ENCODE measurements at places on chromosomes 13 and 19.

DNA sequence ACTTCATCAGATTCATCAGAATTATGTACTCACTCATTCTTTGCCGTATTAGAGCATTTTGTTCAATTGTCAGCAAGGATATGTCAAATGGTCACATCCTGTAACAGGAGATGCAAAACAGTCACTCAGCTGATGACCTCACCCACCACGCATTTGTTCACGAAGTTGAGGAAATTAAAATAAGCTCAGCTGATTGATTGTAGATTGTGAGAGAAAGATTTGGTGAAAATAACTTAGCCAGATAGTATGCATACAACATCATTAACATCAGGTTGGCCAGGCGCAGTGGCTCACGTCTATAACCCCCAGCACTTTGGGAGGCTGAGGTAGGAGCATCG is 22.6 kb upstream of the CDC16 start:
- DNase-seq, result no peak

DNA sequence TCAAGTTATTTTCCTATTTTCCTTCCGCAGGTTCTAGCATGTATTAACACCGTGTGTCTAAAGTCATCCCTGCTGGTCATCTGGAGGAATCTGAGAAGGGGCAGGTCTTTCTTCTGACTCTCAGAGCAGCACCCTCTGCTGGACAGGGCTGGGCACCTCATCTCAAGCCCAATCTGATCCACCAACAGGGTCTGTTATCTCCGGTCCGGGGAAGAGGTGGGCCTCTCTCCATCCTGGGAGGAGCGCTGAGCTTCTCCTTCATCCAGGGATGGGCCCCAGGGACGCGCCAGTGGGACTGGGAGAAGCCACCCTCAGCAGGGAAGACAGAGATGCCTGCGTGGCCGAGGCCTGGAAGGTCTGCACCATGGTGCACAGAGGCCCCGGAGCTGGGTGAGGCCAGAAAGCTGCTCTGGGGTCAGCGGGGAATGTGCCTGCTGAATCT is 26.0 kb upstream of the ZNF331 start:
- DNase-seq, result no peak

GRCh38 chr13:88051746-88052482 is 380.7 kb downstream of the SLITRK5 start:
- DNase-seq, result no peak

DNA sequence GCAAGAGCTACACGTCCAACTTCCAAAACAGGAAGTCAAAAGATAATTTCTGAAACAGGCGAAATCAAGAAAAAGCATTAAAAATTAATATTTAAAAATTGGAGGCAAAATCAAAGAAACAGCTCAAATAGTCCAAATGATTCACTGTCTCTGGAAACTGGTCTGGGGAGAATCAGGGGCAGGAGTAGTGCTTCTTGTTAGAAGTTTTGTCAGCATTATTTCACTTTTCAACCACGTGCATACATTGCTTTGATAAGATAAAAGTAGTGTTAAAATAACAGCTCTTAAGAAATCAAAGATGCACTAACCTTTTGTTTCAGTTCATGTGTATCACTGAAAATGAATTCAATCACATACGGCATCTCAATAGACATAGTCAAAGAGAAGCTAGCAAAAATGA is 53.8 kb downstream of the PARP4 start:
- DNase-seq, result no peak

DNA sequence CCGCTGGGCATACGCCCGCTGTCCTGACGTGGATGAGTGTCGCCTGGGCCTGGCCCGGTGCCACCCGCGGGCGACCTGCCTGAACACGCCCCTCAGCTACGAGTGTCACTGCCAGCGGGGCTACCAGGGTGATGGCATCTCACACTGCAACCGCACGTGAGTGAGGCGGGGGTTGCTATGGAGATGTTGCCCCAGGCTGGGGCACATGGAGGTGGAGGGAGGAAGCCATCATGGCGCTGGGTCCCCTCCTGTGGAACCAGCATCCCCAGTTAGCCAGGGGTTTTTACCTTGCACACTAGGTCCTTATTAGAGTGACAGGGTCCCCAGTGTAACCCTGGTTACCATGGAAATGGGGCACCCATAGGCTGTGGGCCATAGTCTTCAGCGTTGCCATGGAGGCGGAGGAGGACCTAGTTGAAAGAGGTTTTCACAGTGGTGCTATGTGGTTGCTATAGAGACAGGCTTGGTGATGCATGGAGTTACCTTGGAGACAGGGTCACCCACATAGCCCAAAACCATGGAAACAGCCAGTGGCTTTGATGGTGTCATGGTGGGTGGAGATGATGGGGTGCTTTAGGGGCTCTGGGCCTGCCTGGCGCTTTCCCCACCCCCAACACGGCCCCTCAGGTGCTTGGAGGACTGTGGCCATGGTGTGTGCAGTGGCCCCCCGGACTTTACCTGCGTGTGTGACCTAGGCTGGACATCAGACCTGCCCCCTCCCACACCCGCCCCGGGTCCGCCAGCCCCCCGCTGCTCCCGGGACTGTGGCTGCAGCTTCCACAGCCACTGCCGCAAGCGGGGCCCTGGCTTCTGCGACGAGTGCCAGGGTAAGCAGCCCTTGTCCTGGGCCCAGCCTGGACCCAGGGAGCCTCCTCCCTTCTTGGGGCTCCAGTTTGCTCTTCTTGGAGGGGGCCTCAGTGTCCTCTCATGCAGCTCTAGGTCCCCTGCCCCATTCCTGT is 27.1 kb downstream of the MEGF8 start:
- DNase-seq, result no peak

DNA sequence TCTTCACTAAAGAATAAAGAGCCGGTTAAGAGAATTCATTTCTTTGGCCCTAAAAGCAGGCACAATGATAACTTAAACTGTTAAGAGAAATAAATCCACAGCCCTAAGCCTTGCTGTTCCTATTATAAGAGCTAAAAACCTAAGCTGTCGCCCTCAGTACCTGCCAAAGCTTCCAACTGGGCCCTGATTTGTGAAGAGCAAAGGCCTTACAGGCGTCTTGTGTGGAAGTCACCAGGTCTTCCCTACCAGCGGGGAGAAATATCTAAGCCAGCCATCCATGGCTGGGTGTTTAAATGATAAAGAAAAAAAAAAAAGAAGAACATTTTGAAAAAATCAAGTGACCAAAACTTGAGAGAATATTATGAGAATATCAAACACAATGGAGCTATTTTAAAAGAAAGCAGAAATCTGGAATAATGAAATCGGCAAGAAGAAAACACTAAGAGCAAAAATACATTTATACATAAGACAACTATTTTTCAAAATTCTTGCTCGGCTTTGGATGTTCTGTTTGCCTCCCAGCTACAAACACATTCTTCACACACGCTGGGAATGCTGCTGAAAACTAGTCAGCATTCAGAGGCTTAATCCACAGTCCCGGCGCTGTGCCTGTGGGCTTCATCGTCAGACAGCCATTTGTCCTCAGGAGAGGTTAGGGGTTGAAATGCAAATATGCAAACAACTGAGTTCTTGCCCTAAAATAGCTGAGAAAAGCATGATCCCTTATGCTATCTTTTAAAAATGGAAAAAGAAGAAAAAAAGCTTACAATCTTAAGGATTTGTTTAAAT is 89.8 kb upstream of the LSM14A start:
- no peak for DNase-seq

- DNase-seq, result no peak
Observed at GRCh38 chr13:32454886-32455593, 27.1 kb upstream of the N4BP2L1 start.

DNA sequence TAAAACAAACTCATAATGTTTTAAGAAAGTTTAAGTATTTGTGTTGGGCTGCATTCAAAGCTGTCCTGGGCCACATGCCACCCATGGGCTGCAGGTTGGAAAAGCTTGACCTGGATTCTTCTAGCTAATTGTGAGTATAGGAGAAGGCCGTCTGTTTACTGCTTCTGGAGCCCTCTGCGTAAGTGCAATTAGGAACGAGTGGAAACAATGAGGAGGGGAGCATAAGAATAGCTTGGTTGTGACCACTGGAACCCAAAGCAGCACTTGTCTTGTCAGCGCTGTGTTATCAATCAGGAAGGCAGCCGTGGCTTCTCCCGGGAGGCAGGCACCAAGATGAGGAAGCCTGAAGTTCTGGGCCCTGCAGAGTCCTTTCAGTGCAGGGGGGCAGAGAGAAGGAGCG is 110.4 kb upstream of the MBNL2 start:
- DNase-seq, result no peak

- no peak for DNase-seq
Observed at GRCh38 chr13:42247883-42248282, 24.1 kb upstream of the AKAP11 start.

- DNase-seq, result no peak
Observed at GRCh38 chr19:56245121-56245740, 27.3 kb upstream of the EDDM13 start.

GRCh38 chr19:10553943-10554381 is 10.3 kb downstream of the ATG4D start:
- DNase-seq, result no peak

- DNase-seq, result no peak
Observed at GRCh38 chr19:41906916-41907680, 21.2 kb downstream of the ERFL start.

- no peak for DNase-seq
Observed at GRCh38 chr13:104085611-104086010, 1019.4 kb upstream of the SLC10A2 start.

GRCh38 chr13:112903606-112904195 is 65.3 kb upstream of the MCF2L start:
- DNase-seq, result no peak

DNA sequence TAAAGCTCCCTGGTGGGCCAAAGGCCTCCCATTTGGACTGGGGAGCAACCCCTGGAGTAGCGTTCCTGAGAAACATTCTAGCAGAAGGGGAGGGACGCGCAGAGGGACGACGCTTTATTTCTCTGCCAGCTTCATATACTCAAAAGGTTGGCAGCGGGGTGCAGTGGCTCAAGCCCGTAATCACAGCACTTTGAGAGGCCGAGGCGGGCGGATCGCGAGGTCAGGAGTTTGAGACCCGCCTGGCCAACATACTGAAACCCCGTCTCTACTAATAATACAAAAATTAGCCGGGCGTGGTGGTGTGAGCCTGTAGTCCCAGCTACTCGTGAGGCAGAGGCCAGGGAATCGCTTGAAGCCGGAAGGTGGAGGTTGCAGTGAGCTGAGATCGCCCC is 16.8 kb downstream of the RB1 start:
- no peak for DNase-seq

- no peak for DNase-seq
Observed at GRCh38 chr13:28542804-28543203, 47.9 kb upstream of the FLT1 start.

DNA sequence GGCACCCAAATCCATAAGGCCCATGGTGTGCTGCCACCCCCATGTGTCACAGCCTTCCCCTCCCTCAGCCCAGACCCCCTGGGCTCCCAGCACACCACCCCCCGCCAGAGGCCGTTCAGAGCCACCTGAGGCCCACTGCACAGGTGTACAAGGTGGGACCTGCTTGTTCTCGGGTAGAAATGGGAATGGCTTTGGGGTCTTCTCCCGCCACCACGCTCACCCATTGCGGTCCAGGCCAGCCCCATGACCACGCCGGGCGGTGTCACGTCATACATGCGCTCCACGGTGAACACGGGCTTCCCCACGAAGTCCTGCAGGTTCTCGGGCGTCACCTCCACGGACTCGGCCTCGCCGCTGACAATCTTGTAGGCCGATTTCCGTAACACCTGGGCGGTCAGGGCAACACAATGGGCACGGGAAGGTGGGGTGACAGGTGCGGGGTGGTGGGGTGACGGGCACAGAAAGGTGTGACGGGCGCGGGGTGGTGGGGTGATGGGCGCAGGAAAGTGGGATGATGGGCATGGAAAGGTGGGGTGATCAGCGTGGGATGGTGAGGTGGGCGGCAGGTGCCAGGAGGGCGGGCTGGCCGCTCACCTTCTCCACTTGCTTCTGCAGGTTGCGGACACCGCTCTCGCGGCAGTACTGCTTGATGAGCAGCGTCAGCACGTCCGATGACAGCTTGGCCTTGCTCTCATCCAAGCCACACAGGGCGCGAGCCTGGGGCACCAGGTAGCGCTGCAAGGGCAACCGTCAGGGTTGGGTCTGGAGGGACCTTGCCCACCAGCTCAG is 4.3 kb downstream of the RPL36 start:
- DNase-seq, result no peak

DNA sequence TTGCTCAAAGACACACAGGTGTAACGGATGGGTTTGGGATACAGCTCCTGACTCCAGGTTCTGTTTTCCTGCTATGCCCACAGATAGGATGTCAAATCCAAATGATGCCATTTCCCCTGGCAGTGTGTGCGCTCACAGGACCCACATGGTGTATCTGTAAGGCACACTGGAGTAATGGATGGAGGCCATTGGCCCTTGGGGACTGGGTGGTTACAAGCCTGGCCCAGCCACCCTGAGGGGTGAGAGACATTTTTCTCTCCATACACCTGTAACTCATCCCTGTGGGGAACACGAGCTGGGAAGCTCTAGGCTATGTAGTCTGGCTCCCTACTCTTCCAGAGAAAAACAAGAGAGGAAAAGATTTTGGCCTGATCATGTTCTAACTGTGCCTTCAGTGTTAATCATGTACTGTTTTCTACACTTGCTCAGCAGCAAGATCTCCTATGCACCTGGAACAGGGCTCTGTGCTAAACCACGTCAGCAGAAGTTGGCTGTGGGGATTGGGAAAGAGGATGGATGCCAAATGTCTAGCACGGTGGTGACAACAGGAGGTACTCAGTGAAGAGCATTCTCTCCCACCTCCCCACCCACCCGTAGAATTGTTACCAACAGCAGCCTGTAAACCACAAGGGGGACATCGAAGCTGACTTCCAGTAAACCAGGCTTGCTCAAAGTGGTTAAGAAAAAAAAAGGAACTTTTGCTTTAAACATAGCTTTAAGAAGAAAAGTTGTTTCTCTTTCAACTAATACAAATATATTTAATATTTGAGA is 237.0 kb downstream of the LACC1 start:
- DNase-seq, result no peak

- DNase-seq, result no peak
Observed at GRCh38 chr19:40717880-40718773, 1.2 kb downstream of the ITPKC start.

DNA sequence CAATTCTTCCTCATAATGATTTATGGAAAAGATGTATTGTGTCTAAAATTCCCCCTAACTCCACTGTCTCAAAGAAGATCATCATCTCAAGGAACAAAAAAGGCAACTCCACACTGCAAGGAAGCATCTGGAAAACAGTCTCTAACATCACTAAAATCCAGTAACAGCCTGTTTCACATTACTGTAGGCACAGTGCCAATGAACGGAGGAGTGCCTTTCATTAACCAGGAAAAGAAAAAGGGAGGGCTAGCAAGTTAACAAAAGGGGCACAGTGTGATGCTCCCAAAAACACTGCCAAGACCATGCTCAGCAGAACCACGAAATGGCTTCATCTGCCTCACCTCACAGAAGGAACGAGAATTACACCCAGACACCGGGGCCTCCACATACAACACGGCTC is 8.5 kb downstream of the TMTC4 start:
- no peak for DNase-seq

- DNase-seq, result no peak
Observed at GRCh38 chr19:10288662-10289166, 1.0 kb upstream of the ICAM5 start.
